ENCODE measurements at places on chromosomes 7 and 10.

DNA sequence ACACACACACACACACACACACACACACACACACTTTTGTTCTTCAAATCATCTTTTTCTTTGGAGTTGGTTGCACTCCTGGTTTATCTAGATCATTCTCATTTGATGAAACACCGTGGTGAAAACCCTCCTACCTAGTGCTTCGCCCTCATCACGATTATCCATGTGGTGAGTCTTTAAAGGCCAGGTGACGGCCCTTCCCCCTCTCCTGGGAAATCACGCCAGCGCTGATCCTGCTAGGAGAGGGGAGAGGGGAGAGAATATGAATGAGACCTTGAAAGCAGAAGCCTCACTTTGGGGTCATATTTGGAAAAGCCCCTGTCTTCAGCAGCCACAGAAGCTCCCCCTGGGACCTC, 103.9 kb upstream of the LRRC4 start:
- peak; percentile 13 for DNase-seq

- DNase-seq = peak; percentile 81
Measured at GRCh38 chr7:143361552-143362130, 872 bp downstream of the FAM131B start.

GRCh38 chr7:155224116-155224811, 73.4 kb upstream of the INSIG1 start:
- DNase-seq = peak; percentile 74

GRCh38 chr7:102170393-102170970, 116.2 kb upstream of the SH2B2 start:
- DNase-seq = no peak

DNA sequence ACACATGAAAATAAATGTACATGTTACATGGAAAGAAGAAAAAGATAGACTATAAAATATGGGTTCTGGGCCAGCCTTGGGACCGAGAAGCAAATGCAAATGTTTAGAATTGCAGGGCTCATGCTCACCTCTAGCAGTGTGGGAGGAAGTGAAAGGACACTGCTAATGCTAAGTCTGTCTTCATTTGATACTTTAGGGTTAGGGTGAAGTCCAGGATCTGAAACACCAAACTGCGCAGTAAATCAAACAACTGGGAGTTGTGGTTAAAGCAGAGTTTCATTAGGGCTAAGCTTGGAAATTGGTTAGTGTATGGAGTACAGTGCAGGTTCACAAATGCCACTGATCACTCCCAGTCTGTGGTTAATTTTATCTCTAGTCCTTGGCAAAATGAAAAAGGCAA, 73.2 kb upstream of the PDK4 start:
- DNase-seq = no peak

- DNase-seq = no peak
Measured at GRCh38 chr10:49053053-49053997, 62.0 kb downstream of the VSTM4 start.

GRCh38 chr10:93190372-93190771, 116.7 kb downstream of the CYP26A1 start:
- no peak for DNase-seq

GRCh38 chr10:64535131-64535867, 1014.1 kb downstream of the REEP3 start:
- no peak for DNase-seq

DNA sequence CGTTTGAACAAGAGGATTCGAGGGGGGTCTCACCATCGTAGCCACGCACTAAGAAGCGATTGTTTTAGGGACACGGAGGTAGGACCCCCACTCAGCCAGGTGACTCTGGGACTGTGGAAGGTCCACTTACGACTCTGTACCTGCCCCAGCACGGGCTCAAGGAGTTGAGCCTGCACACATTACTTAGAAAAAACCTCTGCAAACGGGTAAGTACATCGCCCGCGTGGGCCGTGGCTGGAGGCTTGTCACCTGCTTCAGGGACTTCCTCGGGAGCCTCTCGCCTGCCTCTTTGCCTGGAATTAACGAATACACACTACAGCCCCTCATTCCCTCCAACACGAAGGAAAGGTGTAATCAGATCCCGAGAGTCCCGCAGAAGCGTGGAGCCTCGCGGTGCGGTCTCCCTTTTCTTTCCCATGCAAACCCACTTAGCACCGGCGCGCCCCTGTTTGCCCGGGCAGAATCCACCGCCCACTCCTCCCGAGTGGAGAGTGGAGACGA, 826 bp downstream of the PODXL start:
- no peak for DNase-seq

DNA sequence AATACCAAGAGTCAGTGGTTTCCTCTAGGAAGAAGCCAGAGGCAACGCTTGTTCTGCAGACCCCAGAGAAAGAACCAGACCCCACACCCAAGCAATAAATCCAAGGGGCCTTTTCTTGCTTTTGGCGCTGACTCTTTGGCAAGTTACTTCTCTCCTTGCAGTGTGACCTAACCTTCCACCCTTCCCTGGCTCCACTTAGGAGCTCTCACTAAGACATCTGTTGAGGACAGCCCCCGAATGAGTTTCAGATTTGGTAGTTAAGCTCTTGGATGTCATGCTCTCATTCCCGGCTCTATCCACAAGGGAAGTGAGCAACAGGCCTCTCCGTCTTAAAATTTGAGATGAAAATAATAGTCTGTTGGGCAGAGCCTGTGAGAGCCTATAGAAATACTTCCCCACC, 50.6 kb upstream of the FAM204A start:
- DNase-seq = no peak

- no peak for DNase-seq
Measured at GRCh38 chr10:98659951-98660350, 213.2 kb upstream of the HPS1 start.

GRCh38 chr7:148149730-148150129, 440.8 kb upstream of the C7orf33 start:
- no peak for DNase-seq

DNA sequence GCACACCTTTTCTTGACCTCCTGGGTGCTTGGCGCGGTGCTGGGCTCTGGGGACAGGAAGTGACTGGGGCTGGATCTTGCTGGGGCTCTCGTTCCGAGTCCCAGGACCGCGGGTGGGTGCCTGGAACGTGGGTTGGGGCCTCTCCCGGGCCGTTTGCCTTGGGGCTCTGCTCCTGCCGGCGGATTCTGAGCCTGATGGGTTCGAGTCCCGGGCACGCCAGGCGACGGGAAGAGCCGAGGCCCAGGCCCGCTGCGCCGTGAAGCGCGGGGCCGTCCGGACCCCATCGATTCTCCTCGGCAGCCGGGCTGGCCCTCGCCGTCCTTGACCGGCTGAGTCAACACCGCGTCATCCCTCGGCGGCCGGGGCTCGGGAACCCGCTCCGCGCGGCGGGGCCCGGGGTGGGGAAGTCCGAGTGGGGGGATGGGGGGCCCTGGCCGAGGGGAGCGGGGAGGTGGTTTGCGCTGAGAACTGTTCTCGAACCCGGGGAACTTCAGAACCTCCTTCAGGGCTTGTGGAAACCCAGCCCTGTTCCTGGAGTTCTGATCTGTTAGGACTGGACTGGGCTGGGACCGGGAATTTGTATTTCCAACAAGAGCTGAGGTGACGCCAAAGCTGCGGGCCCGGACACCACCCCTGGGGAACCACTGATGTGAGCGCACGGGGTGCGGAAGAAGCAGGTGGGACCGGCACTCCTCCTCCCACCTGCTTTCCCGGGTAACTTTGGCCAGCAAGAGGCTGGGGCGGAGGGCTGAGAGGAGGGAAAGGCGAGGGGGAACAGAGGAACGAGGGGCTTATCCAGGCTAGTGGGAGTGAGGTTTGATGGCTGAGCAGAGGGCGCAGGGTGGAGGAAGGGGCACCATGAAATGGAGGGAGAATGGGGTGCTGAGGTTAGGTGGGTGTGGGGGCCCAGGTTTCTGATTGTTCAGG, 6.2 kb downstream of the HHEX start:
- no peak for DNase-seq

GRCh38 chr10:132784866-132785722, 853 bp downstream of the NKX6-2 start:
- no peak for DNase-seq

DNA sequence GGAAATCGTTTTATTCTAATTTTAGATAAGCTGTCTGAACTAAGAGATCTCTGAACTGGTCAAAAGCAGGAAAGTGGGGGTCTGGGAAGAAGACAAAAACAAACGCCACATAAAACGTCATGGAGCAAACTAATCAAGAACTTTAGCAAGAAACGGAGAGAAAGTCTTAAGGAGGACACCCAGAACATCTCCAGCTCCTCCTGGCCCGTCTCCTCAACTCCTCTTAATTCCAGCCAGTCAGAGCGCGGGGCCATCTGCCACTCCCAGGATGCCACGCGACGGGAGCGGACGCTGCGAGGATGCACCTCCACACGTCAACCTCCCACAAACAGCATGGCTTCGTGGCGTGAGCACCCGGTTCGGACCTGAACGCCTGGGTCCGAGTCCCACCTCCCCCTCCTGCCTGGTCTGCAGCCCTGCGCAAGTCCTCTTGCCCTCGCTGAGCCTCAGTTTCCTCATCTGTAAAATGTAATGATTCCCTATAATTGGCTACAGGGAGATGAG, 598 bp downstream of the MMS19 start:
- DNase-seq = peak; percentile 73

- DNase-seq = no peak
Measured at GRCh38 chr10:98351831-98352402, 63.1 kb downstream of the PYROXD2 start.

DNA sequence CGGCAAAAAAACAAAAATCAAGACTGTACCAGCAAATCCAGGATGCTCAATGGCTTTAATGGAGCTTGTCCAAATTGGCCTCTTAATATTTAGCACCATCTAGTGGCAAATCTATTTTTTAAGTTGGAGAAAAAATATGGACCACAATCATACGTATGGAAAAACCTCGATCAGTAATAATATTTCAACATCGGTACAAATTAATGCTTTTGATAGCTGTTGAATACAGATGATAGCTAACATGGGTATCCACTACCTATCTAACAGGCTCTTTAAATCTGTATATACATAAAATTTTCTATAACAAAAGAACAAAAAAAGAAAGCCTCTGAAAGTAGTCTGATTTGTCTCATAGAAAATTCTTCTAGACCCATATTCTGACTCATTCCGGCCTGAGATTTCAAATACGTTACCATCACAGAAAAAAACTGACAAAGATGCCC, 29.2 kb downstream of the COA1 start:
- DNase-seq = peak; percentile 38

GRCh38 chr7:94943134-94943533, 35.7 kb downstream of the PPP1R9A start:
- DNase-seq = no peak

- DNase-seq = no peak
Measured at GRCh38 chr10:123007558-123008354, 839 bp downstream of the IKZF5 start.

DNA sequence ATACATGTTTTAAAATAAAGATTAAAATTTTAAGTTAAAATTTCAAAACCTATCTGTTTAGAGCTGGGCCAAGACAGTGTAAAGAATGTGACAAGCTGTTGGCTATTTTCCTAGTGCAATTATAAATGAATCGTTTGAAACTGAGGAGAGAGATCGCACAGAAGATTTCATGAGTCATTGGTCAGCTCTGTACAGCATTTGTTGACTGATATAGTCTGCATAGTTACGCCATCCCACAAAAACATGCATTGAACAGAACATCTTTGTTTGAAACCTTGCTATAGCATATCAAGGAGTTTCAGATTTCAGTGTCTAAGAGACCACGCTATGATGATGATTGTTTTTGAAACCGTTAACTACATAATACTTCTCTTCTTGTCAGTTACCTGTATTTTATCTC, 1.3 kb upstream of the C10orf67 start:
- DNase-seq = no peak

DNA sequence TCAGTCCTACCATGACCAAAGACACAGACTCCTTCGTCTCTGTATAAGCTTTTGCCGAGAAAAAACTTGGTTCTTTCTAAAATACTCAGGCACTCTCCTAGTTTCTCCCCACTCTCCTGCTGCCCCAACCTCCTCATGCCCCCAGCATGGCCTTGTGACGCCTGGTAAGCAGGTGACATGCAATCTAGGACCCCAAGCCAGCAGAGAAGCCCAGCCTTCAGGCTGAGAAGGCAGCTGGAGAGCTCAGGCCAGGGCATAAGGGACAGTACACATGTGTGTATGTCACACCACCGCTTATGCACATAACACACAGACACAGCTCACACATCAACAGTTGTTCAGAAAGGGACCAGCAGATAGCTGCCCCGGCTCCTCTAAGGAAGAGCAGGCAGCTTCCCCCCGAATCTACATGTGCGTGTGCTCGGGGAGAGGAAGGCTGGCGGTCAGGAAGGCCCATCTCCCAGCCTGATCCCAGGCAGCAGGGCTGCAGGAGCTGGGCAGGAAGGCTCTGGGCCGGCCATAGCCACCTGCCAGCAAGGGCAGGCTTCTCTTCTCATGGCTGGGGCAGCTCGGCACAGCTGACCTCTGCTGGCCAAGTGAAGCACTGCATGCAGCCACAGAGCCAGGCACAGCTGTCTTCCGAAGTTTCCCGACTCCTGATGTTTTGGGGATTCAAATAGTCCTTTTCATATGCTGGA, 8.5 kb downstream of the DDX56 start:
- peak; percentile 47 for DNase-seq

GRCh38 chr10:113912582-113912981, 58.1 kb downstream of the NHLRC2 start:
- DNase-seq = no peak

DNA sequence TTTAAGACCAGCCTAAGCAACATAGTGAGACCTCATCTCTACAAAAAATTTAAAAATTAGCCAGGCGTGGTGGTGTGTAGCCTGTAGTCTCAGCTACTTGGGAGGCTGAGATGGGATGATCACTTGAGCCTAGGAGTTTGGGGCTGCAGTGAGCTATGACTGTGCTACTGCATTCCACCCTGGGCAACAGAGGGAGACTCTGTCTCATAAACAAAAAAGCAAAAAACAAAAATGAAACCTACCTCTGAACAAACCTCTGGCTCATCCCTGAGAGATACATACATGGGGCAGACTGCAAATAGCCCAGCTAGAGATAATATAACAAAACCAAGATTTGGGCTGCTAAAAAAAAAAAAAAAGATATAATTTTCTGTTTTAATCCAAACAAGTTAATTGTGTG, 19.5 kb downstream of the C10orf67 start:
- no peak for DNase-seq

DNA sequence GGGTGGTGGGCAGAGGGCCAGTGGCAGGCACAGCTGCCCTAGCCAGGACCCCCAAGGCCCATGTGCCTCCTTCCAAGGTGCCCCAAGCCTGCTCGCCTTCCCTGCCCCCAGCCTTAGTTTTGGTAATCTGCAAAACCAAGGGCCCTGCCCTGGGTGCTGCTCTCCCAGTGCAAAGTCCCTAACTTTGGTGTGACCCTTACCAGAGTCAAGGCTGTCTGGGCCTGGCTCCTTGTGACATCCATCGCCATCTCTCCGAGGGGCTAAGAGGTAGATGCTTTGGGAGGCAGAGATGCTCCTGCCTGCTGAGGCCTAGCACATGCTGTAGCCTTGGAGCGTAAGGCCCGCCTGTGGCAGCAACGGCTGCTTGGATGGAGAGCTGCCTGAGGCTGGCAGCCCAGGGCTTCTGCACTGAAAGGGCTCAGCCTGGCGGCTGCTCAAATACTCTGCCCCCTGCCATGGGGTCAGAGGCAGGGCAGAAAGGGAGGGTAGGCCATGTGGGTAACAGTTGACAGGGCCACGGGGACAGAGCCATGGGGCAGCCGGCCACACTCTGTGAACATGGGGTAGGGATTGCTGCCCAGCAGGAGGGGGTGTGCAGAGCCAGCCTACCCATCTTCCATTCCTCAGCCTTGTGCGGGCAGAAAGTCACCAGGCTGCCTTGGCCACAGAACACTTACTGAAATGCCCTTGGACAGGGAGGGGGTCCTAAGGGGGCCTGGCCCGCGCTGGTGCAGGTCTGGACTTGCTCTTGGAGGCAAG, 17.9 kb upstream of the MYL7 start:
- no peak for DNase-seq

- DNase-seq = no peak
Measured at GRCh38 chr7:155769701-155770100, 42.6 kb downstream of the SHH start.

Measured in NCI-H345 (cell line).